ENCODE measurements at places on chromosomes 3 and 15. TPM values are rescaled to one million over a fixed set of nuclear protein-coding genes. Genes with fewer than 3 reads are reported as not detected.

Gene CD96
- 307 TPM for total RNA-seq

Gene ABTB1
- total RNA-seq, result 24.3 TPM

Gene RARB
- total RNA-seq, result not detected

Gene GOLIM4
- 1.6 TPM for total RNA-seq

Gene GAP43
- total RNA-seq, result not detected

Gene PFKFB4
- 24.9 TPM for total RNA-seq

Gene NUP210
- total RNA-seq, result 204 TPM

Gene CCR9
- 0.15 TPM for total RNA-seq

Gene ISLR2
- total RNA-seq, result not detected

Gene LNP1
- total RNA-seq, result 1.2 TPM

Gene INKA1
- 0.60 TPM for total RNA-seq

Gene EOMES
- 0.52 TPM for total RNA-seq

Gene CATSPER2
- total RNA-seq, result 1.4 TPM

Gene GORASP1
- 31.6 TPM for total RNA-seq

Gene FEZF2
- total RNA-seq, result not detected

GRCh38 chr3:24096695-24097290 lies 151.7 kb downstream of the NR1D2 start:
- no peak for DNase-seq

DNA sequence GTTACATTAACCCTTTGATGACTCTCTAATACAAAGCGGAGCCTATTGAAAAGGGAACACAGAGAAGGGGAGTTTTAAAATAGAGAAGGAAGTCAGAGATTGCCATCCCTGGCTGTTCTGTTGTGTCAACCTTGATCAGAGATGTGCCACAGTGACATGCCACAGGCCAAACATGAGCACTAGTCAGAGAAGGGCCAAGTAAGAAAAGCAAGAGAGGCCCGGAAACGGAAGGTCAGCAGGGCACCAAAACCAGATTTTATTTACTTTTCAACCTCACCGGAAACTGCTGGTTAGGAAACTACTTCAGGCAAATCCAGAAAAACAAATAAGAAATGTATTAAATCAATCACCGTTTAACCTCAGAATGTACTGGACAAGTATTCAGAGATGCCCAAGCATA lies 171.8 kb downstream of the ALCAM start:
- DNase-seq, result no peak

DNA sequence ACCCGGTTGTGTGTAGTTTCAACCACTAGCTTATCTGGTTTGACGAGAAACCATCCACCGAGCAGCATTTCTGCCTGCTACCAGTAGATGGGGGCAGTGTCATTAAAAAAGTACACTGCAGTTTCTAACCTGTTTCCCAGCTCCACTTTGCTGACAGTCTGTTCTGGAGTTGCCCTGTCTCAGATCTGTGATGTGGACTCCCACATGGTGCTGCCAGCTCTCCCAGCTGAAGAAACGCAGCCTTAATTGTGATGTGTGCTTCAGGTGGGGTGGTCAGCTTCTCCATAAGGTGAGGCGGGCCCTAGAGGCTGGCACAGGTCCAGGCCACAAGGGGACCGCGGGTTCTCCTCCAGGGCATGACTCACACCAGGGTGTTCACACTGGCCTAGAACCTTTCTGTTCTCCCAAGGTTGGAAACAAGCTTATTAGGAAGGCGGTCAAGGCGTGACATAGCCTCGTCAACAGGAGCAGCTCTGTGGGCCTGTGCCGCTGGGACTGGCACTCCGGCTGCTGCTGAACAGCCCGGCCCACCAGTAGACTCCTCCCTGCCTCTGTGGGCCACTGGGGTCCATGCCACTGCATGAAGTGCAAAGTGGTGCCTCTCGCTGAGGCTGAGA lies 2.9 kb upstream of the FAM43A start:
- DNase-seq, result peak; percentile 77

DNA sequence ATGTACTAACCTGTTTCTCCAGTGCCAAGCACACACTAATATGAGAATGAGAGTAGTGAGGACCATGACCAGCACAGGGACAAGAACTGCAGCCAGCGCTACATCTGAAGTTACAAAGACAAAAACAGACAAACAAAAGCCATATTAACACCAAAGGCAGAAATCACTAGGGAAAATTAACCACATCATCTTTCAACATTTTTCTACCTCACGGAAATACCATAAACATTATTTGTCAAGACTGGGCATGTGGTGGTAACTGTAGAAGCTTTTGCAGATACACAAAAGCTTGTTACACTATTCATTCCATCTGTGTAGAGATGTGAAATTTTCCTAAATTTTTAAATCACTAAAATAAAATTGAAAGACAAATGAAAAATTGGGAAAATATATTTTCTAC lies 44.9 kb downstream of the ST3GAL6 start:
- no peak for DNase-seq

GRCh38 chr15:25932696-25933095 lies 69.6 kb upstream of the ATP10A start:
- no peak for DNase-seq

- no peak for DNase-seq
Observed at GRCh38 chr3:78221300-78221699, 1181.4 kb downstream of the ROBO2 start.

- DNase-seq, result no peak
Observed at GRCh38 chr15:31255732-31256377, 70.8 kb upstream of the KLF13 start.

GRCh38 chr3:126558336-126559071 lies at the start of gene C3orf22:
Gene C3orf22 (minus strand): TSS chr3:126558932. CDS start chr3:126553390, 5,542 bp downstream.
- no peak for DNase-seq

- no peak for DNase-seq
Observed at GRCh38 chr15:84714821-84715220, 1.1 kb downstream of the SEC11A start.

DNA sequence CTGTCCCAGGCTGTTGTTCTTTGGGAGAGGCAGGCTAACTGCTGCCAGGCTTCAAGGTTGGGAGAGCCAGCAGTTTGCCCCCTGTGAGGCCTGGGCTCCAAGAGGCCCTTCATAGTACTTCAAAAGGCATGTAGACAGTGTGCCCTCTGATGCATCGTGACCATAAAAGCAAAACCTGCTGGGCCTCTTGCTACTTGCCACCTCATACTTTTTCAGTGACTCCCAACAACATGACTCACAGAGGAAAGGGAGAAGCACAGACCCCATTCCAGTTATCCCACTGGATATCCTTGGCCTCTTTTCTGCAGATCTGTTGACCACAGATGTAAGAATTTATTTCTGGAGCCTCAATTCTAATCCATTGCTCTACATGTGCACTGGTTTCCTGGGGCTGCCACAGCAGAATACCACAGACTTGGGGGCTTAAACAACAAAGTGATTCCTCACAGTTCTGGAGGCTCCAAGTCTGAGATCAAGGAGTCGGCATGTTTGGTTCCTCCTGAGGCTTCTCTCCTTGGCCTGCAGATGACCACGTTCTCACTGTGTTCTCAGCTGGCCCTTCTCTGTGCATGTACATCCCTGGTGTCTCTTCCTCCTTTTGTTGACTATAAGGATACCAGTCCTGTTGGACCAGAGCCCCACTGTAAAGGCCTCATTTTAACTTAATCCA lies 8.9 kb upstream of the NSMCE3 start:
- no peak for DNase-seq

GRCh38 chr3:100647657-100648056 lies 38.3 kb downstream of the ADGRG7 start:
- DNase-seq, result no peak

- DNase-seq, result no peak
Observed at GRCh38 chr3:182596676-182597410, 196.5 kb upstream of the ATP11B start.

GRCh38 chr15:38208206-38208605 lies 44.4 kb upstream of the SPRED1 start:
- no peak for DNase-seq

- DNase-seq, result no peak
Observed at GRCh38 chr3:184656829-184657681, 54.8 kb downstream of the MAGEF1 start.

DNA sequence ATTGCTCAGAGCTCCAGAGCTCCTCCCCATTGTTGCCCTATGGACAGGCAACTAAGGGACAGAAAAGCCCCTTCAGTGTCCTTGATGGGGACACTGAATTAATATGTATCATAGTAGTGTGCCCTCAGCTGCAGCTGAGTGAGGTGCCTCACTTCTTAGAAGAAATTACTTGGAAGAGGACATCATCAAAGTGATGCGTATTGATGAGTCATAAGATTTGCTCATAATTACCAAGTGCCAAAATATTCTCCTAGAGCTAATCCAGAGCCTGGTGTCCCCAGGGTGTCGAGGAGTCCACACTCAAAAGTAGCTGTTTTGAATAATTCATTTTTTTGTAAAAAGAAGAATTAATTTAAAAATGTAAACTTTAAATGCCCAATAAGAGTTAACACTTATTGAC lies 200.7 kb upstream of the SEMA6D start:
- no peak for DNase-seq

DNA sequence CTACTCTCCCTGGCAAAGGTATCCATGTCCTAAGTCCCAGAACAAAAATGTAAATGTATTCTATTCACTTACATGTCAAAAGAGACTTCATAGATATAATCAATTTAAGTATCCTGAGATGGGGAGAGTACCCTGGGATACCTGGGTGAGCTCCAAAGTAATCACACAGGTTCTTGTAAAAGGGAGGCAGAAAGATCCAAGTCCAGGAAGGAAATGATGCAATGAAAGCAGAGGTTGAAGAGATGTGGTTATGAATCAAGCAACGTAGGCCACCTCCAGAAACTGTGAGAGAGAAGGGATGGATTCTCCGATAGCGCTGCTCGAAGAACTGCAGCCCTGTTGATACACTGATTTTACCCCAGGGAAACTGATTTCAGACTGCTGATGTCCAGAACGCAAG lies 93.9 kb upstream of the VGLL3 start:
- DNase-seq, result no peak

- DNase-seq, result no peak
Observed at GRCh38 chr3:34646911-34647460, 848.6 kb downstream of the PDCD6IP start.

GRCh38 chr15:69478259-69478781 lies 25.7 kb downstream of the RPLP1 start:
- DNase-seq, result peak; percentile 45

DNA sequence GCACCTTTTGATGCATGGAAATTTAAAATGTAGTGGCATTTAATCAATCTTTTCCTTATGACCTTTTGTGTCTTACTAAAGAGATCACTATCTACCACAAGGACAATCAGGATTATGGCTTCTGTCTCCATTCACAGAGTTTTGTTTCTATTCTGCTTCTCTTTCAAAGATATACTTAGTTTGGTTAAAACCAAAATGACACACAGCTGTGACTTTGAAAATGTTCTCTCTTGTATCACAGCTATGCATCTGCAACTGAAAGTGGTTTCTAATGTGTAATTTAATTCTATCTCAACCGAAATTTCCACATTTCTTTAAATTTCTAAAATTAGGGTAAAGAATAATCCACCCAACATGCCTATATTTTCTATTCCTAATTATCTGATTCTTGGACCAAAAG lies 27.7 kb downstream of the HLTF start:
- no peak for DNase-seq

DNA sequence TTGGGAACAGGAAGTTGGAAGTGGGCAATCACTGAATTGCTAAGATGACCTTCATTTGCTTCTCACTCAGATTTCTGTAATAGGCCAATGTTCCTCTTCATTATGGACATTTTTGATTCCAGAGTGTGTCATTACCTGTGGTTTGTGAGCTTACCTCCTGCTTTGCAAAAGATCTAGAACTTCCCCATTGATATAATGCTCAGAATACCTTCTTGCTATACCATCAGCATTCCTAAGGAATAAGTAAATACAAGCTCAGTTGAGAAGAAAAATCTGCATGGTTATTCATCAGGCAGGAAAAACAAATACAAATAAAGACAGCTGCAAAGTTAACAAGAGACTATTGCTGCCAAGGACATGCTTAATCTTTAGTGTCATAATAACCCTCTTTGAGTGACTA lies 5.6 kb upstream of the RPL14 start:
- DNase-seq, result no peak

- DNase-seq, result peak; percentile 66
Observed at GRCh38 chr15:68252925-68253534, 23.5 kb upstream of the CLN6 start.

- no peak for DNase-seq
Observed at GRCh38 chr15:45102226-45102625, 11.7 kb downstream of the DUOX2 start.

- no peak for DNase-seq
Observed at GRCh38 chr3:128081226-128081625, 29.0 kb downstream of the SEC61A1 start.

GRCh38 chr3:131236421-131236820 lies 145.2 kb upstream of the NUDT16 start:
- no peak for DNase-seq

GRCh38 chr3:160402221-160403027 lies 3.0 kb downstream of the SMC4 start:
- no peak for DNase-seq

DNA sequence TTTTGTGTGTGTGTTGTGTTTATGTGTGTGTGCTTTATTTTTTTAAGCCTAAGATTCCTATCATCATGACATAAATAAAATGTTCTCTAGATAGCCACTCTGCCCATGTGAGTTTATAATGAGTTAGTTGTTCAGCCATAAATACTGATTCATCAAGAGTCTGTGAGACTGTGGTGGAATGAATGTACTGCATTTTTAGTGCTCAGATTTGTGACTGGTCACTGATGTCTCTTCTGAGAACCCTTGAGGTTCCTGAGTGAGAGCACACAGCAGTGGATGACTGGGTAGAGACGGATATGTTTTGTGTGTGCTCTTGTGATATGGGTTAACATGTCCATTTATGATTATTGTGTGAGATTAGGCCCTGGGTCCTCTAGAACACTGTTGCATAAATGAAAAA lies 51.2 kb downstream of the SETD5 start:
- no peak for DNase-seq

- DNase-seq, result no peak
Observed at GRCh38 chr3:101879623-101880284, 30.4 kb downstream of the NFKBIZ start.

DNA sequence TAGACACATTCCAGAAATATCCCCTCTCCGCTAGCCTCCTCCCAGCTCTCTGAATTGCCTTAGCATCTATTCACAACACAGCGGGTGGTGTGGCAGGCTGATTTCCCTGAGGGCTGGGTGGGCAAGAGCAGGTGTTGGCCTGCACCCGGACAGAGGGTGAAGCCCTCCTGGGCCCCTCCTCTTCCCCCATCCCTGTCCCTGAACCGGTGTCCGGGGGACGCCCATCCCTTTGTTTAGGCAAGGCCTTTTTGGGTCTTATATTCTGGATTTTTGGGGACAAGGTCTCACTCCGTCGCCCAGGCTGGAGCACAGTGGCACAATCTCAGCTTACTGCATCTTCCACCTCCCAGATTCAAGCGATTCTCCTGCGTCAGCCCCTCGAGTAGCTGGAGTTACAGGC lies 55.2 kb upstream of the KLHL25 start:
- DNase-seq, result no peak

- no peak for DNase-seq
Observed at GRCh38 chr15:91385311-91385710, 285.3 kb downstream of the SV2B start.

DNA sequence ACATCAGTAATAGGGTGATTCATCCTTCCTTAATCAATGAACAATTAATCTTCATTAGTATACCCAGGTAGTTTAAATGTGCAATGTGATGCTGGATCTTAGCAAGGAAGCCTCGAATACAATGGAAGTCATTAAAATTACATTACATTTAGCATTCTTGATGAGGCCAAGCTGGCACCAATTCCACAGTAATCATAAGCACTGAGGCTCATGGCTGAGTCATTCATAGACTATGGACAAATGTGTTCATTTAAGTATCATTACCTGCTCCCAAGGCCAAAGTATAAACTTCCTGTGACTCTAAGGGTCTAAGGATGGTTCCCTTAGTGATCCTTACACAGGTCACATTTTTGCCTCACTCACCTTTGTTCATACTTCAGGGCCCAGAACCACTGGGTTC lies 266.4 kb upstream of the CDIN1 start:
- no peak for DNase-seq

GRCh38 chr3:33439546-33440327 lies 468 bp downstream of the UBP1 start:
- peak; percentile 54 for DNase-seq

All from activated CD4-positive, alpha-beta T cell treated with anti-CD3 and anti-CD28 coated beads, Interleukin-2, amount 10 ng/mL, durations not matched to agents 7 days and 5 days (primary cell).